ENCODE measurements at places on chromosomes 5 and 9.

DNA sequence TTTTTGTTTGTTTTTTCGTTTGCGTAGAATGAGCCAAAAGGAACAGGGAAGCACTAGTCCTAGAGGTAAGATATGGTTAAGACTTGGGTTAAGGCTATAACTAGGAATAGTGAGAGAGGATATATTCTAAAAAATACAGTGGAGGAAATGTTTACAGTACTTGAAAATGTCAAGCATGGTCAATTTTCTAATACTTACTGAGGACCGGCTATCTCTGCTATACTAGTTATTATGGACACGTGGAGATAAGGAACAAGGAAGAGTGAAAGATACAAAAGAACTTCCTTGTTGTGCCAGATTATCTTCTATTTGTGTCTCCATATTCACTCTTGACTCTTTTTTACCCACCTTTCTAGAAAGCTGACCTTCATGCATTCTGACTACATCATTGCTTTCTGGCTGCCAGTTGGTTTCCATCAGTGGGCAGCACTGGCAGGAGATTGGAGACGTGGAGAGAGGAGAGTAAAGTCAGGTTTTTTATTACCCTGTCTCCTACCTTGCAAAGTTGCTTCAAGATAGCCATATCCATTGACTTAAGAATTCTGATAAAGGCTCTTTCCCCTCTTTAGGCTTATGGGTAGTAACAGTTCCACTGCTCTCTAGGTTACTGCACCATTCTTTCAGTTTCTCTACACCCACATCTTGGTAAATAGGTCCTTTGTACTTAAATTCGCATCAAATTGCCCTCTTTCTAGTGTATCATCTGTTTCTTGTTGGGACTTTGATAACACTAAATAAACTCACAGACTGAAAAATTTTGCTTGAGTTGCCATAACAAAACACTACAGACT, 9.0 kb upstream of the RFX3 start:
- DNase-seq, result no peak

DNA sequence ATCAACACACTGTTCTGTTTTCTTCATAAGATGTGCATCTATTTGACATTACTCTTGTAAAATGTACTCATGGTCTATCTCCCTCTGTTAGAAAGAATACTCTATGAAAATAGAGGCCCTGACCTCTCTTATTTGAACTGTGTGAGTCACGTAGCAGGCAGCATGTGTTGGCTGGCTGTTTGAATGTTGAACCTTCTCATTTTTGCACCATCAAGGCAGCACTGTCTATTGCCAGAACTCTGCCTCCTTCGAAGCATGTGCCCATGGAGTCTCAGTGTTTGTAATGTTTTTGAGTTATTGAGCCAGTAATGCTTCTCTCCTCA, 144.4 kb downstream of the ALDH1A1 start:
- no peak for DNase-seq

DNA sequence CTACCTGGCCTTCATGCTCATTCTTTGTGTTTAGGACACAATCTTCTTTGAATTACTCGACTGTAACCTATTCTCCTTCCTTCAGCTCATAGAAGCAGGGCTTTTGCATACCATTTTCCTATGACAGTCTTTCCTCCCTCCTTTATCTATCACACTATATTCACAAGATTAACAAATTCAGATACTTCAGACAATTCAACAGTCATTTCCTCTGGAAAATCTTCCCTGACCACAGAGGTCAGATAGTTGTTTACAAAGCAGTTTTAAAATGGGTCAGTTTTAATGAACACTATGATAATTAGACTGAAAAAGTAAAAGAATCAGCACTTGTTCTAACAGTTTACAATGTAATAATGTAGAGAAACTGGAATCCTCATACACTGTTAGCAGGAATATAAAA, 4.3 kb downstream of the CAAP1 start:
- no peak for DNase-seq

- no peak for DNase-seq
Measured at GRCh38 chr9:82167296-82167695, 178.7 kb downstream of the SPATA31D1 start.

GRCh38 chr5:112525217-112525616, 106.1 kb upstream of the EPB41L4A start:
- DNase-seq, result no peak

DNA sequence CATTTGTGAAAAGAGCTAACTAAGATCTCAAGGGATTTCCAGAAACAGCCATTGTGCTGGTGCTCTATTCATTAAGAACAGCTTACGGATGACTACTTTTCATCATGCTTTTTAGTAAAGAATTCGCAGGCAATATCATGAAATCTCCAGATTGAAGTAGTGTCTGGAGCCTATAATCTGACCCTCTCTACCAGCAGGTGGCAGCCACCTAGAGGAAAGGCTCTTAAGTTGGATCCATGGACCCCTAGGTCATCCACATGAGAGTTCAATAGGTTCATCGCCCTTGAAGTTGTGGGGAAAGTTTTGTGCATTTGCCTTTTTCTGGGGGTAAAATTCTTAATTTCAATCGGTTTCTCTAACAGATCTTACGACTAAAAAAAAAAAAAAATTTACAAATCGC, 82.3 kb downstream of the SLC1A3 start:
- DNase-seq, result no peak

GRCh38 chr5:126052791-126053190, 370.4 kb upstream of the GRAMD2B start:
- DNase-seq, result no peak
